CD4-positive, alpha-beta T cell treated with Interferon alpha-2 for 1 hour (primary cell): ENCODE measurements at places on chromosomes 4 and X.

DNA sequence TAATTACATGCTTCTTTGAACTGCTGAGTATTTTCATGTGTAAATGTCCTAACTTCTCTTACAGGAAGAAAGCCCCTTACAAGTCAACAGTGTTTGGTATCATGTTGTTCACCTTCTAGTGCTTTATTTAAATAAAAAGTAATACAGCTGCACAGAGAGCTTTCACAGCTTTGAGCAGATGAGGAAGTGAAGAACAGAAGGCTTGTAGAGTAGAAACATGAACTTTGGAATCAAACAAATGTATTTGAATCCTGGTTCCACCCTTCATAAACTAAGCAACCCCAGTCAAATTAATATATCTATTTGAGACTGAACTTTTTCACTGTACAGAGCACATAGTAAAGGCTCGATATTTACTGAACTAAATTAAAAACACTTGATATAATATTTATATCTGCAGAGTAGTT is 120.5 kb downstream of the CAMK2D start:
- DNase-seq, result no peak

DNA sequence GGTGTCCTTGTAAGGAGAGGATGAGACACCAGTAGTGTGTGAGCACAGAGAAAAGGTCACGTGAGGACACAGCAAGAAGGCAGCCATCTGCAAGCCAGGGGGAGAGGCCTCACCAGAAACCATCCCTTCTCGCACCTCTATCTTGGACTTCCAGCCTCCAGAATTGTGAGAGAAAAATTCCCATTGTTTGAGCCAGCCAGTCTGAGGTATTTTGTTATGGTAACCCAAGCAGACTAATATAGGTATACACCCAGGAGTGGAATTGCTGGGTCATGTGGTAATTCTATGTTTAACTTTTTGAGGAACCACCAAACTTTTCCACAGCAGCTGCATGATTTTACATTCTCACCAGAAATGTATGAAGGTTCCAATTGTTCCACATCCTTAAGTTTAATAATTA is 25.6 kb downstream of the ZDHHC9 start:
- no peak for DNase-seq

GRCh38 chr4:23717528-23718248 is 172.2 kb downstream of the PPARGC1A start:
- no peak for DNase-seq

GRCh38 chrX:8565729-8566128 is 101.1 kb downstream of the VCX3B start:
- no peak for DNase-seq

DNA sequence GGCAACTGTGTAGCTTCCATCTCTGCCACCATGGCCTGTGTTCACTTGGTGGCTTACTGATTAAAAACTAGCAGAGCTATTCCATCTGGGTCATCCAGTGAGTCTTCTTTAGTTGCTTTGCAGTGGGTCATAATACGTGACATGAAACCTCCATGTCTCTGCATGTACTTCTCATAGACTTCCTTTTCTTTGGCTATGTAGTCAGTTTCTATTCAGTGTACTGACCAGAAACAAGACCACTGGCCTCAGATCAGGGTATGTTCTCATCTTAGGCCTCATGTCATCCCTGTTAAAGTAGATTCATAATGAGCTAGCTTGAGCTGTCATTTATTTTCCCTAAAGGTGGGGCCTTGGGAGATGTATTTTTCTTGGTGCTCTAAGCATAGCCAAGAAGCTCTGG is 195.2 kb downstream of the CCNG2 start:
- no peak for DNase-seq

GRCh38 chr4:153748378-153748777 is 11.4 kb downstream of the RNF175 start:
- no peak for DNase-seq

DNA sequence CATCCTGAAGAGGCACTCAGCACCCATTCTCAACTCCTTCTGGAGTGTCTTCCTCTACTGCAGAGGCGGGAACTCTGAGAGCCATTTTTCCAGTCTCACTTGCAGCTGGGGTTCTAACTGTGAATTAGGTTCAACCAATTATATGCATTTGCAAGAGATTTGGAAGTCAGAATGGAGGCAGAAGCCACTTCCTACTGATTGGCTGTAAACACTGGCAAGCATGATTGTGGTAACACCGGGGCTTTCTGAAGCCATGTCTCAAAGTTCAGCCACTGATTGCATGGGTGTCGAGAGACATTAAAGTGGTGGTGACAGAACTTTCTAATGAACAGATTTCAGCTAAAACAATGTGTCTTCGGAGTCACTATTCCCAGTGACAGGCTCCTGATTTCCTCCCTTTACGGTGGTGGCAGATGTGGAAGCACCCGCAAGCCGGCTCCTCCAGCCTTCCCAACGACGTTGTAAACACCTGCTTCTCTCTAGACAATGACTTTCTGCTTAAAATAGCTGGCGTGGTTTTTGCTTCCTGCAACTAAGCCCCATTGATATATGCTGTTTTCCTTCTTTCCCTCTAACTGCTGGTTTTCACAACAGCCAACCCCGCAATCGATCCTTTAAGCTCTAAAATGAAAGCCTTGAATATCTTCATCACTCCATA is 92.0 kb downstream of the IRF2 start:
- DNase-seq, result no peak

DNA sequence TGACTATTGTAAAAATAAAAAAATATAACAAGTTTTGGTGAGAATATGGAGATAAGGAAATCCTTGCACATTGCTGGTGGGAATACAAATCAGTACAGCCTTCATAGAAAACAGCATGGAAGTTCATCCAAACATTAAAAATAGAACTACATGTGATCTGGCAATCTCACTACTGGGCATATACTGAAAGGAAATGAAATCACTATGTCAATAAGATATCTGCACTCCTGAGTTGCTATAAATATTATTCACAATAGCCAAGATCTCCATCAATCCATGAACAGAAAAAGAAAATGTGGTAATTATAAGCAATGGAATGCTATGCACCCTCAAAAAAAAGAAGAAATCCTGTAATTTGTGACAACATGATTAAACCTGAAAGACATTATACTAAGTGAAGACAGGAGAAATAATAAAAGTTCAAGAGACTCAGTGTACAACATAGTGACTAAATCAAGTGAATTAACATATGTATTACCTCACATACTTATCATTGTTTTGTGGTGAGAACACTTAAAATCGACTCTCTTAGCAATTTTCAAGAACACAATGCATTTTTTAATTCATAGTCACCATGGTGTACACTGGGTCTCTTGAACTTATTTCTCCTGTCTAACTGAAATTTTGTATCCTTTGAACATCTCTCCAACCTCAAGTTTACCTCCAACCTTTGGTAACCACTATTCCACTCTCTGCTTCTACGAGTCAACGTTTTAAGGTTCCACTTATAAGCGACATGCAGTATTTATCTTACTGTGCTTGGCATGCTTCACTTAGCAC is 1703.7 kb upstream of the AGA start:
- no peak for DNase-seq

GRCh38 chr4:138032222-138032621 is 209.9 kb downstream of the SLC7A11 start:
- DNase-seq, result no peak

GRCh38 chrX:1717373-1717772 is 102.5 kb downstream of the ASMT start:
- no peak for DNase-seq

GRCh38 chrX:41733939-41734338 is 10.0 kb downstream of the GPR82 start:
- peak; percentile 27 for DNase-seq

DNA sequence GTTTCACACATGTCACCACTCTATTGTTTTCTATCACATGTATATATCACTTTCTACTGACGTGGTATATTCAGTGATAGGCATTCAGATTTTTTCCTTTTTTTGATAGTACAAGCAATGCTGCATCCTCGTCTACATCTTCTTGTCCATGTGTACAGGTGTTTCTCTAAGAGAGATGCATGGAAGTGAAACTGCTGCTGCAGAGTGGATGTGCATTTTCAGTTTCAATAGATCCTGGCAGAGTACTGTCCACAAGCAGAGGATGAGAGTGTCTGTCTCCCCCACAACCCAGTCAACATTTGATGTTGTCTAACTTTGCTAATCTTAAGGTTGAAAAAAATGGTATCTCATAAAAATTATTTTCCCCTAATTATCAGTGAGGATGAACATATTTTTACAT is 194.0 kb upstream of the CASK start:
- no peak for DNase-seq

GRCh38 chr4:113738251-113738650 is 23.3 kb downstream of the CAMK2D start:
- DNase-seq, result no peak

DNA sequence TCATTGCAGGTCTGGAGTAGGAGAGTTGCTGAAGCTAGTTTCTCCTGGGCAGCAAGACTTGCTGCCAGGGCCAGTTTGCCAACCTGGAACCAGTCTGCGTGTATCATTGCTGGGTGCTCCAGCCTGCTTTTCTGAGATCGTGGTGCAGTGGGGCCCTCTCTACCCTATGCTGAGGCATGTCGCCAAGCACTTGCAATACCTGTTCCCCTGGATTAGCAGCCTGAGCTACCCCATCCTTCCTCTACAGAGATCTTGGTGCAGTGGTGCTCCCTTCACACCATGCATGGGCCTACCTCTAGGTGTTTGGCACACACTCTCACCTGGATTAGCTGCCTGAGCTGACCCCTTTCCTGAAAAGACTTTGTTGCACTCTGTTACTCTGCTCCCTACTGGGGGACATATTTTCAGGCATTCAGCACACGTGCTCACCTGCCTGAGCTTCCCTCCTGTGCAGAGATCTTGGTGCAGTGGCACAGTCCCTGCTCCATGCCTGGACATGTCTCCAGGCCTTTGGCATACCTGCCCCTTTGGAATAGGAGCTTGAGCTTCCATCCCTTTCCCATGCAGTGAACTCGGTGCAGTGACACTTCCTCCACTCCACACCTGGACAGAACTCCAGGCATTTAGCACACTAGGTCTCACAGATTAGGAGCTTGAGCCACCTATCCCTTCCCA is 133.7 kb upstream of the CXCL13 start:
- no peak for DNase-seq

GRCh38 chr4:183266371-183266770 is 53.7 kb downstream of the CLDN22 start:
- no peak for DNase-seq

- DNase-seq, result peak; percentile 62
Measured at GRCh38 chr4:101169044-101170014, 178.0 kb downstream of the PPP3CA start.

DNA sequence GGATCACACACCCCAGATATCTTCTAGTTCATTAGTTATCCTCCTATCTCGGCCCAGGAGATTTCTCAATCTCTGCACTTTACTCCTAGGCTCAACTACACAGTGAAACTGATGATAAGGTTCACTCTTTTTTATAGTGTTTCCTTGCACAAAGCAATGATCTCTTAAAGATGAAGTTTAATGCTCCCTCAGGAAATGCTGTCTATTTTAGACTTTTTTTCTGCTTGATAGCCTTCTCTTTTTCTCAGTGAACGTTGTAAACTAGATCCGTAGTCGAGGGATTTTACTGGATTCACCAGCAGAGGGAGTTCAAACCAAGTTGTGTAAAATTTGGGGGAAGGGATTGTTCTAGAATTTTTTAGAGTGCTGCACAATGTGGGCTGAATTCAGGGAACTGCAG is 269.6 kb downstream of the GBA3 start:
- no peak for DNase-seq

DNA sequence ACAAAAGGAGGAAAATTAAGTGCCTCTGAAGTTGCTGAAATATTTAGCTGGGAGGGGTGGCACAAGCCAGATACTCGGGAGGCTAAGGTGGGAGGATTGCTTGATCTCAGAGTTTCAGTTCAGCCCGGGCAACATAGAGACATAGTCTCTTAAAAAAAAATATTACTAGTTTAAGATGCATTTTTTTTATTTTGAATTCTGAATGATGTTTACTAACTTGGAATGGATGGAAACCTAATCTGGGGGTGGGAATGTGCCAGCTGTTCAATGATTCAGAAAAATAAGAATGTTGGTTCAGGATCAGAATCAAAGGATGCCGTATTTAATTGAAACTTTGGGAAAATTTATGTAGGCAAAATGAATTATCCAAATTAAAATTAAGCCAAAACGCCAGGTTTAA is 167.2 kb upstream of the ANK2 start:
- DNase-seq, result no peak
